AG09319 (cell line): ENCODE measurements at places on chromosomes 6 and 20.

GRCh38 chr6:6758915-6759654, 170.6 kb downstream of the LY86 start:
- DNase-seq: peak; percentile 12

DNA sequence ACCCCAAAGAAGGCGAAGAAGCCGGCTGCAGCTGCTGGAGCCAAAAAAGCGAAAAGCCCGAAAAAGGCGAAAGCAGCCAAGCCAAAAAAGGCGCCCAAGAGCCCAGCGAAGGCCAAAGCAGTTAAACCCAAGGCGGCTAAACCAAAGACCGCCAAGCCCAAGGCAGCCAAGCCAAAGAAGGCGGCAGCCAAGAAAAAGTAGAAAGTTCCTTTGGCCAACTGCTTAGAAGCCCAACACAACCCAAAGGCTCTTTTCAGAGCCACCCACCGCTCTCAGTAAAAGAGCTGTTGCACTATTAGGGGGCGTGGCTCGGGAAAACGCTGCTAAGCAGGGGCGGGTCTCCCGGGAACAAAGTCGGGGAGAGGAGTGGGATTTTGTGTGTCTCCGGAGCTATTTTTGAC, 69.6 kb downstream of the HFE start:
- DNase-seq: no peak

- no peak for DNase-seq
These were observed 11.4 kb upstream of the PGC start for GRCh38 chr6:41758641-41759035.

GRCh38 chr6:93676581-93676980, 257.2 kb upstream of the EPHA7 start:
- no peak for DNase-seq

DNA sequence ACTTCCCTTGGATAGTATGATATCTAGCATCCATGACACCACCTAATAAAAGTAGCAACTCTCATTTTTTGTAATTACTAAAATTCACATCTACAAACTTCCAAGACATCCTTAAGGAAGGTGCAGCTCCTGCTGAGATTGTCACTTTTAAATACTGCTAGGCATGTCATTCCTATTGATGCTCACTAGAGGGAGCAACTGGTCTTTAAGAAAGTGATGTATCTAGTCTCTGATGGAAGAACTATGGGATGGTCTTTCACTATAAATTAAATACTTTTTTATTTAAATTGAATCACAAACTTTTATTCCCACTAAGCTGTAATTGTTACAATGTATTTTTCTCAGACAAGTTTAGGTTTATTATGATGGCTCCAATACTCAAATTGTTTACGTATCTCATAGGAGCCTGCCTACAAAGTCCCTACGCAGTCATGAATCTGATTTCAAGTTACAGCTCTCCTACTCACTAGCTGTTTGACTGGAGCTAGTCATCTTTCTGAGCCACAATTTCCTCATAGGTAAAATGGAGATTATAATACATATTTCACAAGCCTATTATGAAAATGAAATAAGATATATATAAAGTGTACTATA, 8.1 kb upstream of the TSPYL1 start:
- DNase-seq: no peak

GRCh38 chr20:56841346-56841908, 212.3 kb downstream of the TFAP2C start:
- no peak for DNase-seq

- no peak for DNase-seq
These were observed 87.9 kb downstream of the KIF13A start for GRCh38 chr6:17899491-17899890.

- DNase-seq: no peak
These were observed 148.9 kb downstream of the TMEM200A start for GRCh38 chr6:130514712-130515111.

DNA sequence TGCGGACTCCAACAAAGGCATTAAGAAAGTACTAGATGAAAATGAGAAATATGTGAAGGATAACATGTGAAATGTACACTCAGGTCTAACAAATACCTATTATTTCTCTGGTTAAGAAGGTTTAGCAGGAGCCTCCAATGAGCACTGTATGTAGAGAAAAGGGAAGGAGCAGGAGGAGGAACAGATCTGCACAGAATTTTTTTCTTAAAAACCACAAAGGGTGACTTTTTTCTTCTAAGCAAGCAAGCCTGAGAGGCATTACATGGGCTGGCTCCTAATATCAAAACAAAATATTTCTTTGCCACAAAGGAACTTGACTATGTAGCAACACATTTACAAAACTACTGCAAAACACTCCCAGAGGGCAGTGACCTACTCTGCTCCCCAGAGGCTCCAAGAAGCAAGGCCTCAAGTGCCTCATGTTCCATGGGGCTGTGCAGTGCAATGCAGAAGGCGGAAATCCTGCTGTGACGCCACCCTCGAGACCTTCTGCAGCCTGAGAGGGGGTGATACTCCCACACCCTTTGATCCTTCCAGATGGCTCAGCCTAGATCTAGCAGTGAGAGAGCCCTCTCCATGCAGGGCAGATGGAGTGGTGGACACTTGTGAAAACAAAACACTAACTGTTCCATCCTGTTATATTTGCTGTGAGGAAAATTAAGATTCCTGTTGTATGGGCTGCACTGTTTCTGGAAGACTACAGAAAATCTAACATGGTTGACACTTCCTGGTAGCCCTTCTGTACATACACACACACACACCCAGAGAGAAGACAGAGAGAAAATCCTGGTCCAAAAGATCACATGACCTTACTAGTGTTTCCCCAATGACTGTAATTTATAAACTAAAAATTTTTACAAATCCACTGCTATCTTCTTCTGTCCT, 36.0 kb upstream of the SMIM29 start:
- peak; percentile 64 for DNase-seq

GRCh38 chr6:69785697-69786096, 11.1 kb downstream of the LMBRD1 start:
- DNase-seq: no peak

GRCh38 chr6:158095031-158095430, 73.0 kb downstream of the SERAC1 start:
- DNase-seq: no peak

DNA sequence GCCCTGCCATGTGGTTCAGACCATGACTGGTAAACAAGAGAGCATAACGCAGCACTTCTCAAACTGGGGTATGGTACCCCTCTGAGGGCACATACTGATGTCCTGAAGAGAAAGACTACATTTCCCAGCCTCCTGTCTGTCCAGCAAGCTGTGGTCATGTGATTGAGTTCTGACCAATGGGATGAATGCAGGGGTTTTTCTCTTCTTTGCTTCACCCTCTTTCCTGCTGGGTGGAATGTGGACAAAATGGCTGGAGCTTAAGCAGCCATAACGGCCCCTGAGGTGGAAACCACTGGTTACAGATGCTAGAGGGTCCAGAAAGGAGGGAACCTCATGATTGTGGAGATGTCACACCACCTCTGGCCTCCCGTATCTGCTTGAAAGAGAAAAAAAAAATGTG, 19.4 kb upstream of the KCNB1 start:
- no peak for DNase-seq

GRCh38 chr6:167839343-167839742, 12.6 kb downstream of the AFDN start:
- no peak for DNase-seq

GRCh38 chr6:148760568-148761526, 14.0 kb downstream of the UST start:
- DNase-seq: peak; percentile 71

DNA sequence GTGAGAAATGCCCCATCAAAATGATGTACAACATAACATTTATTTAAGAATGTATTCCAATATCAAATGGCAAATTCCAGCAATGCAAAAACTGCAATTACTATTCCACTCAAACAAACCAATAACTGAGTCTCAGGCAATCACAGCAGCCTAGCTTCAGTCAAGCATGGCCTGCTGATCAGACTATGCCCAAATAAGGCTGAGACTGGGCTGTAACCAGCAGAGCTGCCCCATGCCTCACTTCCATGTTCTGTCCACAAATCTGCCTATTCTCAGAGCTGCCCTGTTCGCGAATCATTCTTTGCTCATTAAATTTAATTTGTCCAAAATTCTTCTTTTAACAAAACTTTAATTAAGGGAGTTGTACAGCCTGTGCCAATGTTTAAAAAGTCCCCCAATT, 155.4 kb downstream of the FNDC1 start:
- DNase-seq: no peak
